HuH-7 (cell line): ENCODE measurements at places on chromosomes 13 and 19.
A peak's percentile ranks its signal among the peaks of the same experiment; 100 is the strongest.

GRCh38 chr19:9940778-9941177 is 4.5 kb upstream of the OLFM2 start:
- no peak for DNase-seq

DNA sequence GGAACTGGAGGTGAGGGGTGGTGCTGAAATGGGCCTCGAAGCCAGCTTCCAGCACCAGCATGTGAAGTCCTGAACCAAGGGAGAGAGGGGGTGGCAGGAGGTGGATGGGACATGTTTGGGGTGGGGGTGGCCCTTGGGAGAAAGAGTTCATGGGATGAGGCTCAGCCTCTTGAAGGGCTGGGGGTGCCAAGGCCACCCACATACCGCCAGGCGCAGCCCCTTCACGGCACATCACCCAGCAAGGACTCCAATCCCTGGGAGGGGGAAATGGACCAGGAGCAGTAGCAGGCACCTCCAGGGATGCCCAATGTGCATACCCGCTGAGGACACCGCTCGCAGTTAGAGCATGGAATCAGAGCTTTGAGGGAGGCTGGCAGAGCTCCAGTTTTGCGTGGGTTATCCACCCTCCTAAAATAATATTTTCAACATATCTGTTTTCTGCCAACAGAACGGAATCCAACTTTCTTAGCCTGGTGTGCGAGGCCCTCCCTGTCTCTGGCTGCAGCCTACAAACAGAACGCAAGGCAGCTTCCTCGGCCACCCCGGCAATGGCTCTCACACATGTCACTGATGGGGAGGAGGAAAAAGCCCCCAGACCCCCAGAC is 140.5 kb upstream of the VSTM2B start:
- DNase-seq = no peak

GRCh38 chr13:49681842-49682435 is 9.3 kb downstream of the EBPL start:
- DNase-seq = no peak

DNA sequence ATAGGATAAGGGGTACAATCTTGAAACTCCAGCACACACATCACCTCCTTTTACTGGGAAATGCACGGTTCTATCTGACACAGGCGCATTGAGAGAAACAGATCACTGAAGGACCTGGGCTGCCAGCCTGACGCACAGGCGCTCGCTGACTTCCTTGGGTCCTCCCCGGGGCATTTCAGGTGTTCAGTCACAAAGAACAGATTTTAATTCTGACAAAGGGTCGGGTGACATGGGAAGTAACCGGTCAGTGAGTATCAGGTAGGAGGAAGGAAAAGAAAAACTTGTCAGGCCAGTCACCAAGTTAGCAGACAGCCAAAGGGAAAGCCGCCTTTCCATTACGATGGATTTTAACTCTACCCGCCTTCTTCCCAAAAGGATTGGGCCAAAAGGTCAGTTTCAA is 39.6 kb downstream of the INSR start:
- DNase-seq = no peak

DNA sequence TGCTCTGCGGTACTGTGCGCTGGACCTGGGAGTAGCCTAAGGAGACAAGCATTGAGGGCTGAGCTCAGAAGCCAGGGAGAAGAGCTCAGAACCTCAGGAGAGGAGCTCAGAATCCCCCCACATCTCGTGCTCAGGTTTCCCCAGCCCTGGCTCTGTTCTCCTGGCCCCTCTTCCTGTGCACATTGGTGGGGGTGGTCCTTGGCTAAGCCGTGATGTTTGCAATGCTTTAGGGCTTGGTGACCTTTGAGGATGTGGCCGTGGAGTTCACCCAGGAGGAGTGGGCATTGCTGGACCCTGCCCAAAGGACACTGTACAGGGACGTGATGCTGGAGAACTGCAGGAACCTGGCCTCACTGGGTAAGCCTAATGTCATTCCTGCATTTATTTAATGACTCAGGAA is 6.6 kb downstream of the ZNF557 start:
- no peak for DNase-seq

DNA sequence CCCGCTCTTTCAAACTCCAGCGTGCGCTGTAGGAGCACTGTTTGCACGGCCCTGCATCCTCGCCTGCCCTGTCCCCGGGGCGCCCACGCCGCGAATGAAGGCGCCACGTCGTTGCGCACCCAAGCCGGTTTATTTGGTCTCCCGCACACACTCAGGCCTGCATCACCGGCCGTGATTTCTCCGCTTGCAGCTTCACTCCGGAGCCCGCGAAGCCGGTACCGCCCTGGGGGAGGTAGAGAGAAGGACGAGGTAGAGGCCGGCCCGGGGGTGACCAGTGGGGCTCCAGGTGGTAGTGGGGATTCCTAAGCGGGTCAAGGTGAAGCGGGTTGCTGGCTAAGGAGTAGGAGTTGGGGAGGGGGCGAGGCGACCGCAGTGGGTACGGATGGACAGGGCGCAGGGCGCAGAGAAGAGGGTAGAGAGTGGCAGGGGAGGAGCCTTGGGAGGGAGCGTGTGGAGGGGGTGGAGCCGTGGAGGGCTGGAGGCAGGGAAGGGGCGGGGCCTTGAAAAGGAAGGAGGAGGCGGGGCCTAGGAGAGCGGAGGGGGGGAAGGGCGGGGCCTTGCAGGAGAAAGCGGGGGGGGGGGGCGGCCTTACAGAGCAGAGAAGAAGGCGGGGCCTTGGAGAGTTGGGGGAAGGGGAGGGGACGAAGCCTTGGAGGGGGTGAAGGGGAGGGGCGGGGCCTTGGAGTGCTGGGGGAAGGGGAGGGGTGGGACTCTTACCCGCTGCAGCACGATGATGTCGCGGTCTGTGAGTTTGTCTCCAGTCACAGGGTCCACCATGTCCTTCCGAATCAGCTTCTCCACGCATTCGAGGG is 24.6 kb downstream of the NOSIP start:
- DNase-seq = peak; percentile 37

DNA sequence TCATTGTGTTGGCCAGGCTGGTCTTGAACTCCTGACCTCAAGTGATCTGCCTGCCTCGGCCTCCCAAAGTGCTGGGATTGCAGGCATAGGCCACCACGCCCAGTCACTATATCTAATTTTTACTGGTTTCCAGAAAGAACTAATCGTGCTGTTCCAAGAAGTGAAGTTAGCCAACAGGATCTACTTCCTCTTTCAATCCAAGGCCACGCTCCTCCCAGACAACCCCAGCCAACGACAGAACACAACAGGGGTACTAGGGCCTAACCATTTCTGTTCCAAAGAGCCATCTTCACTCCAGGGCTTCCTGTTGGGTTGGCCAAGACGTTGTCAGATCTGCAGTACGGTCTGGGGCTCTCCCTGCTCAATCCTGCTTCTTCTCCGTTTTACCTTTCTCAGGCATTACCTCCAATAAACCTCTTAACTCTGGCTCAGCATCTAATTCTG is 7.0 kb upstream of the LSM14A start:
- DNase-seq = no peak

- DNase-seq = no peak
Observed at GRCh38 chr13:90355162-90355751, 992.2 kb upstream of the MIR17HG start.

DNA sequence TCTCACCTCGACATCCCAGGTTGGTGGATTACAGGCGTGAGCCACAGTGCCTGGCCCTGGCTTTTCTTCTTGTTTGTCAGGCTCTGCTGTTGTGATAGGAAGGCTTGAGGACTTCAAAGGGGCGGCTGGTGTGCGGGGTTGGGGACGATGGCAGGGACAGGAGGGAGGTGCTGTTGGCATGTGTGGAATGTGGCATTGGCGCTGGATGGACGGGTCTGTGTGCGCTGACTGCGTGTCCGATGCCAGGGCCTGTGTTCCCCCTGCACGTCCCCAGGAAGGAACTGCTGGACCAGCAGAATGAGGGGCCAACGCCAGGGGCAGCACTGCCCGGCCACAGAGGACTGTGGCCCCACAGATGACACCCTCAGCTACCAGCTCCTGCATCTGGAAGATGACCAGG is 12.7 kb upstream of the PTBP1 start:
- DNase-seq = no peak

GRCh38 chr13:66405908-66406802 is 824.0 kb downstream of the PCDH9 start:
- no peak for DNase-seq

DNA sequence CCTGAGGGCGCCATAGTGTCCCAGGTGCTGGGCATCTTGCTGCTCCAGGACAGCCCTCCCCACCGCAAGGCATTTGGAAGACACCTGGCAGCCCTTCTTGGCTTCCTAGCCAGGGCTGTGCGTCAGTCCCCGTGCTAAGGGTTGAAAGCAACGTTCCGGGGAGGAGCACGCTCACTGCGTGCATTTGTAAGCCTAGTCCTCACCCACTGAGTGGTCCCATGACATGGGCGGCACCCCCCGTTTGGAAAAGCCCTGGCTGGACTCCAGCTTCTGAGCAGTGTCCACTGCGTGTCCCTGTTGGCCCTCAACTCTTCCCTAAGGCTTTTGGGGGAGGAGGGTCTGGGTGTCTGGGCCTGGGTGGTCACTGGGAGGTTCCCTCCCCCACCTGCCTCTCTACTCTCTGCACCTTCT is 76.3 kb upstream of the GPR183 start:
- DNase-seq = no peak

- no peak for DNase-seq
Observed at GRCh38 chr13:110436276-110436675, 125.2 kb downstream of the RAB20 start.

- no peak for DNase-seq
Observed at GRCh38 chr13:29959086-29959485, 108.7 kb upstream of the UBL3 start.

DNA sequence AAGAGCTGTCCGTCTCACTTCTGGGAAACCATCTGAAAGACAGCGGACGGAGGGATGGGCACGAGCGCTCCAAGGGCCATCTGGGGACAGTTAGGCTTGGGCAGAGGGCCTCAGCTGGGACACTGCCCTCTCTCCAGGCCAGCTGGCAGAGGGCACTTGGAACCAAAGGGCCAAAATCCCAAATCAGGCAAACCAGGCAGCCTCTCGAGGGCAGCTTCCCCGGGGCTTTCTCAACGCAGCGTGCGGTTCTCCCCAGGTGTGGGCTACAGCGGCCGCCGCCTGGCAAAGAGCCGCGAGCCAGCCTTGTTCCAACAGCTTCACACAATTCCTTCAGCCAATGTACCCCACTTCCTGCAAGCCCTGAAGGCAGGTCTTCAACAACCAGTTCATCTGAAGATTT is 5.0 kb downstream of the MLLT1 start:
- no peak for DNase-seq

DNA sequence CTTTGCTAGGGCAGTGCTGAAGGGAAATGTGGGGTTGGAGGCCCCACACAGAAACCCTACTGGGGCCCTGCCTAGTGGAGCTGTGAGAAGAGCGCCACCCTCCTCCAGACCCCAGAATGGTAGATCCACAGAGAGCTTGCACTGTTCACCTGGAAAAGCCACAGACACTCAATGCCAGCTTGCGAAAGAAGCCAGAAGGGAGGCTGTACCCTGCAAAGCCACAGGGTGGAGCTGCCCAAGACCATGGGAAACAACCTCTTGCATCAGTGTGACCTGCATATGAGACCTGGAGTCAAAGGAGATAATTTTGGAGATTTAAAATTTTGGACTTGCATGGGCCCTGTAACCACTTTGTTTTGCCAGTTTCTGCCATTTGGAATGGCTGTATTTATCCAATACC is 615.4 kb upstream of the MIR17HG start:
- DNase-seq = no peak

- no peak for DNase-seq
Observed at GRCh38 chr13:28531845-28532387, 37.0 kb upstream of the FLT1 start.

- DNase-seq = no peak
Observed at GRCh38 chr19:32091241-32091640, 254.2 kb upstream of the ZNF507 start.

- DNase-seq = no peak
Observed at GRCh38 chr13:70430256-70430655, 322.0 kb upstream of the KLHL1 start.

- no peak for DNase-seq
Observed at GRCh38 chr13:97648171-97648880, 214.4 kb downstream of the RAP2A start.

- no peak for DNase-seq
Observed at GRCh38 chr13:90868321-90868920, 479.1 kb upstream of the MIR17HG start.

DNA sequence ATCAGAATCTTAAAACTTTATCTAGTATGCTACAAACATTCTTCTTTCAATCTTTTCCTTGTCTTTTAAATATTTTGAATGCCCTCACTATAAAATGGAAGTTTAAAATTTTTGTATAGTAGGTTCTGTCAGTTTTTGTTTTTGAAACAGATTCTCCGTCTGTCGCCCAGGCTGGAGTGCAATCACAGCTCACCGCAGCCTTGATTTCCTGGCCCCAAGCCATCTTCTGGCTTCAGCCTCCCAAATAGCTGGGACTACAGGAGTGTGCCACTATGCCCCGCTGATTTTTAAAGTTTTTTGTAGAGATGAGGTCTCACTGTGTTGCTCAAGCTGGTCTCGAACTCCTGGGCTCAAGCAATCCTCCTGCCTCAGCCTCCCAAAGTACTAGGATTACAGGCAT is 20.7 kb downstream of the PHF11 start:
- no peak for DNase-seq

GRCh38 chr13:78045916-78046315 is 127.3 kb upstream of the EDNRB start:
- no peak for DNase-seq

- peak; percentile 98 for DNase-seq
Observed at GRCh38 chr19:19515642-19516519, at the start of gene NDUFA13. NDUFA13 (plus strand) TSS chr19:19516225; CDS start chr19:19516239, 14 bp downstream.

DNA sequence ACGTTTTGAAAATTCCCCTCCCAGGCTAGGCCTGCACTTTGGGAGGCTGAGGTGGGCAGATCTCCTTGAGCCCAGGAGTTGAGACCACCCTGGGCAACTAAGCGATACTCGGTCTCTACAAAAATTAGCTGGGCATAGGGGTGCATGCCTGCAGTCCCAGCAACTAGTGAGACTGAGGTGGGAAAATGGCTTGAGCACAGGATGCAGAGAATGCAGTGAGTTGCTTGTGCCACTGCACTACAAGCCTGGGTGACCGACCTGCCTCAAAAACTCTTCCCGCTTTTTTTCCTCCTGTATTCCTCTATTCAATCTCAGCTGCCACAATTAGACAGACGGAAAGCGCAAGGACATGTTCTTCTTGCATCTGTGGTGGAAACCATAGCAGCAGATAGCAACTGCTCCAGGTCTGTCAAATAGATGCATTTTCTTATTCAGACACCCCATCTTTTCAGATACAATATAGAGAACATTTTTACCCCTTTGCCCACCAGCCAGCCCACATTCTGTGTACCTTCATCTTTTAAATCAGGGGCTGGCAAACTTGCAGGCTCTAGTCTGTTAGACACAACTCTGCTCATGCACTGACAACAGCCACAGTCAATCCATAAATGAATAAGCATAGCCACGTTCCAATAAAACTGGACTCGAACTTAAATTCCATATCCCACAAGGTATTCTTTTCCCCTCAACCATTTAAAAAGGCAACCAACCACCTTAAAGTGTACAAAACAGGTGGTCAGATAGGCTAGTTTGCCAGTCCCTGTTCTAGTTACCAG is 4.8 kb downstream of the TPT1 start:
- no peak for DNase-seq

- DNase-seq = no peak
Observed at GRCh38 chr19:57560049-57560491, 407 bp upstream of the ZNF550 start.

DNA sequence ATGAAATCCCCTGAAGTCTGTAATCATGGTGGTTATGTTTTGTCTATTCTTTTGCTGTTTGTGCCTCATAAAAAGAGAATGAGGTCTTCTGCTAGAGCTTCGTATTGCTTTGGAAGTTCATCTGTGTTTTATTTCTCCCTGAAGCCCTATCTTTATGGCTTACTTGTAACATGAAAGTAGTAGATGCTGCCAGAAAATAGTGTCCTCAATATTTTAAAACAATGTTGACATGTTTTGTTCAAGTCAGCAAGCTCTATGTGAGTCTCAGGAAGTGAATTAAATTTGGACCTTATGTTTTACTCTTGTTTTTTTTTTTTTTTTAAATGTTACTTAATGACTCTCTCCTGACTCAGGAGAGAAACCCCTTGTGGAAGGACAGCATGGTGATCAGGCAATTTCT is 130.5 kb downstream of the B3GLCT start:
- no peak for DNase-seq
